ENCODE measurements at places on chromosomes 7 and 10.
A peak's percentile ranks its signal among the peaks of the same experiment; 100 is the strongest.

DNA sequence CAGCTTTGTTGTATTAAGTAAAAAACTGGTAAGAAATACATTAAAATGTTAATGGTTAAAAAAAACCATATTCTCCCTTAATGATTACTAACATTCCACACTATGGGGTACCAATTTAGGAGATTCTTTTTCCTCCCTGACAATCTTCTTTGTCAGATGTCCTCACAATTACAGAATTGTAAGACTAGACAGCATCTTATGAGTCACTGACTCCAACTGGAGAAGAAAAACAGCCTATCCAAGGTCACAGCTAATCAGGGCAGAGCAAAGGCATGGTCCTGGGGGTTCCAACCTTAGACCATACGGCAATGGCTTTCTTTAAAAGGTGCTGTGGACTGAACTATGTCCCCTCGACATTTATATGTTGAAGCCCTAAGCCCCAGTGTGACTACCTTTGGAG lies 127.6 kb downstream of the DLG5 start:
- DNase-seq = no peak

- no peak for DNase-seq
These were observed 55.6 kb downstream of the STEAP1B start for GRCh38 chr7:22444181-22444971.

- no peak for DNase-seq
These were observed 4.6 kb downstream of the STRA8 start for GRCh38 chr7:135238112-135238744.

GRCh38 chr7:158497627-158498026 lies 90.0 kb downstream of the PTPRN2 start:
- DNase-seq = no peak

GRCh38 chr10:132724446-132724845 lies 61.5 kb downstream of the NKX6-2 start:
- no peak for DNase-seq

DNA sequence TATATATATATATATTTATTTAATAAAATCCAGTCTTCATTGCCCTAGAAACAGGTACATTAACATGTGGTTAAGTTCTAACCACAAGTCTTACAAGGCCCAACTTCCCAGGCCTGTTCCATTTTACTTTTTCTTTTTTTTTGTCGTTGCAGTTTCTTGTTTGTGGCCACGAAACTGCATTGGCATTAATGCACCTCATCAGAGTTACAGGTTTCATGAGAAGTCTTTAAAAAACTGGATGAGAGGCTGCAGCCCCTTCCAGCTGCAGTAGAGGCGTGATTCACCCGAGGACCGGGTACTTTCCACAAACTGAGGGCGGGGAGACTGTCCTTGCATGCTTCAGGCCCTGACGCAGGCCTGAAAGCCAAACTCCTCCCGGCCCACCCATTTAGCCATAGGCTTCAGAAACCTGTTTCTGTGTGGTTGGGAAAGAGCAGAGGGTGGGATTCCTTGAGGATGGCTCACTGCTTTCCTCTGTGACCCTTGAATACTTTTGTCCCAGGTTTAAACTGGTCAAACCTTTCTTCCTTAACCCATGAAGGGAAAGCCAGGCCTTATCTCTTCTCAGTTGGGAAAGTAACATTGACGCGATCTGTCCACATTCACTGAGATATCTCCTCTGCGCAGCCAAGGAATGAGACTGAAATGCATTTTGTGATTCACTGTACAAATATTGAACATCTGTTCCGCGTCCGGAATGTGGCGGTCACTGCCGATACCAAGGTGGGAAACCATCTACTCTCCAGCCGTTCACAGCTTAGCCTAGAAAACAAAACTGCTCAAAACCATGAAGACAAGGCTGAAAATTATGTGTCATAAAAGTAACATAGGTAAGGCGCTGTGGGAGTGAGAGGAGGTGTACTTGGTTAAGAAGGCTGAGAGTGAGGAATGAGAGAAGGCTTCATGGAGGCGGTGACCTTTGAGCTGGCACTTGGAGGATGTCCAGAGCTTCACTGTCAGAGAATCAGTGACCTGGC lies 311.7 kb downstream of the GATA3 start:
- no peak for DNase-seq

- no peak for DNase-seq
These were observed 344.0 kb downstream of the ARL4A start for GRCh38 chr7:13031468-13031867.

GRCh38 chr7:11343818-11344413 lies 370.2 kb downstream of the PHF14 start:
- DNase-seq = peak; percentile 27

DNA sequence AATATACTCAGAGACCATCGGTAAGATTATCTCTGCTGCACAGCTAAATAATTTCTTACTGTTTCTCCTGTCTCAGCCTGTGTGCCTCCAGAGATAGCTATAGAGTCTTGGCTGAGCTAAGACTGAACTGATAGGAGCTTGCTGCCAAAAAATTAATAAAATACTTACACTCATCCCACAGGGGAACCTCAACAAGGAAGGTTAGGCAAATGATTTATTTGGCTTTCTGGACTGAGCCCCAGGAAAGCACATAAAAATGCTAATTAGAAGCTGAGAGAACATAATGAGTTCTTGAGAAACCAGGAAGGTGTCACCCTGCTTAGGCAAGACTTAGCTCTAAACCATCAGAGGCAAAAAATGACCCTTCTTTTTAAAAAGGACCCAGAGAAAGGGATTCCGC lies 534.5 kb downstream of the TNS3 start:
- DNase-seq = no peak

- no peak for DNase-seq
These were observed 229.0 kb upstream of the SP4 start for GRCh38 chr7:21198921-21199320.

DNA sequence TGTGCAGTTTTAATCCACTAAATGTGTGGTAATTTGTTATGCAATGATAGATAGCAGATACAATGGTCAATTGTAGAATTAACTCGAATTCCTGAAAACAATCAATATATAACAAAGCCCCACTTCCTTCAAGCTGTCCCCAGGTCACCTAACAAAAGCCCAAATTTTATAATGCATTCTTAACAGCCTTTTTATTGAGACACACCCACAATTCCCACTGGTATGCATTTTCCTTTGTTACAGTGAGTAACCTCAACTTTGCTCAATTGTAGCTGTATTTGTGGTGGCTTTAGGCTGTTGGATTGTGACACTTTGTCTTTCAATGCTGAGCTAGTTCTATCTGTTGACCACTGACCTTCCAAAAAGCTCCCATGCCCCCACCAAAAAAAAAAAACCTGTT lies 279.8 kb upstream of the CACNA2D1 start:
- DNase-seq = no peak

DNA sequence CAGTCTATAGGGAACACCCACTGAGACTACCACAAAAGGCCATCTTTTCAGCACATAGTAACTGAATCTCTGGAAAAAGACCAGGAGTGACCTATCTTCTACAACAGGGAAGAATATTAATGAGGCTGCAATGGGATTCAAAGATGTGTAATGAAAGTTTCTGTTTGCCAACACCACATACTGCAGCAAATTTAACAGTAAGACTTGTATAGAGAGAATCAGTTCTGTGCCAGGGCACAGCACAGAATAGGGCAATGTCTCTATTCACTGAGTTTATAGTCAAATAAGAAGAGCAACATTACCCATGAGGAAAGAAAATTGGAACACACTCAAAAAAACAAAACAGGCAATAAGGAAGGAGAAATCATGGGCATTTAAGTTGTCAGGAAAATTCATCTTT lies 91.4 kb upstream of the PTN start:
- no peak for DNase-seq

DNA sequence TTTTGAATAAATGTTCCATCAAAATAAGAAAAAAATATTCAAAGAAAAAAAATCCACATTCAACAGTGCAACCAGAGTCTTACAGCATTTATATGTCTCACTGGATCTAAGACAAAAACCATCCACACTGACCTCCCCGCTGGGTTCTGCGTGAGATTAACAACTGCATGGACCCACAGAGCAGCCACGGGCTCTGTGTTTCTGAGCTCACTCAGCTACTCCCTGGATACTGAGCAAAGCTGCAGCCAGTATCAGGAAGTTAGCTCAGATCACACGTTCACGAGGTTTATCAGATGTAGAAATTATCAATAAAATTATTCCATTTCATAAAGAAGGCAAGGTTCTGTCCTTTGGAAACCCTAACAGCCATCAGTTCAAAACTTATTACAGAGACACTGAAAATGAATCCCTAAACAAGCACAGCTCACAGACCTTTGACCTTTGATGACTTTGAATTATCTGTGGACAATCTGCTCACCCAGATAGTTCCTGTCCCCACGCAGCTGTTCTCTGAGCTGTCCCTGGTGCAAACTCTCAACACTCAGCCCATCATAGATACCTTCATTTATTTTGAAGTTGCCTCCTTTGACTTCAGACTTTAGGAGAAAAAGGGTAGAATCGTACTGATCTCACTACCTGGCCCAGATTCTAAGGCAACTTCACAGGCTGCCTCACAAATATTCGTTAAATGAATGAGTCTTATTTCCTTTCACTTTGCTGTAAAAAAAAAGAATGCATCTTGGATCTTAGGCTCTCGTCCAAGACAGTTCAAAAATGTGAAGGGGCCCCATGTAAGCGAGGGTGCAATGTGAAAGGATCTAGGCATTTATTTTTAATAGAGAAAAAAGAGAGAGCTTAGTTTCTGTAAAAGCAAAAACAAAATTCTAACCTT lies 67.7 kb upstream of the SVIL start:
- DNase-seq = no peak

DNA sequence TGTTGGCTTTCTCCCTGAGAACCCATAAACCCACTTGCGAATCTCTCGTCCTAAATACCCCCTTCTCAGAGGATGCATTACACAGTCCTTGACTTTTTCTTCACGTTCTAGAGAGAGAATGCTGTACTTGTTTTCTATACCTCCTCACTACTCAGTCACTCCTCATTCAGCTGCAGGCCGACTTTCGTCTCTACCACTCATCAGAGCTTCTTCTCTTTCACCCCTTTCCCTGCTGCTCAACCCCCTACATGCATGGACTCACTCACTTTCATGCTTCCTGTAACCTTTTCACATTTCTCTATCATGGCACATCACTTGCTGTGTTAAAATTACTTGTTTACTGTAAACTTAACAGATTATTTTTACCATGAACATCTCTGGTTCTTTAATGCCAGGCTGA lies 19.8 kb downstream of the MDFIC start:
- DNase-seq = no peak

DNA sequence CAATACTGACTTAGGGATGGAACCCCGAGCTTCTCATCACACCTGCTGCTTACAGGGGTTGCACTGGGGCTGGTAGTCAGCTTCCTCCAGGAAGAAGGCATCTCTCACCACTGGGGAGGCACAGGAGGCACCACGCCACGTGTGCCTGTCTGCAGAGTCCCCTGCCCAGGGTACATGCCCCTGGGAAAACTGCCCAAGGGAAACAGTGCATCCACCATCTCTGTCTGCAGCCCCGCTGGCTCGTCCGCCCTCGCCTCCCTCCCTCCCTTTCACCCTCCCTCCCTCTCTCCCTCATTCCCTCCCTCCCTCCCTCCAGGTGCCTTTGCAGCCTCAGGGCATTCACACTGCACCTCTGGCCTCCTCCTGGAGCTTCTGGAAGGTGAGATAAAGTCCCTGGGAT lies 101.1 kb downstream of the PTPRE start:
- DNase-seq = no peak

DNA sequence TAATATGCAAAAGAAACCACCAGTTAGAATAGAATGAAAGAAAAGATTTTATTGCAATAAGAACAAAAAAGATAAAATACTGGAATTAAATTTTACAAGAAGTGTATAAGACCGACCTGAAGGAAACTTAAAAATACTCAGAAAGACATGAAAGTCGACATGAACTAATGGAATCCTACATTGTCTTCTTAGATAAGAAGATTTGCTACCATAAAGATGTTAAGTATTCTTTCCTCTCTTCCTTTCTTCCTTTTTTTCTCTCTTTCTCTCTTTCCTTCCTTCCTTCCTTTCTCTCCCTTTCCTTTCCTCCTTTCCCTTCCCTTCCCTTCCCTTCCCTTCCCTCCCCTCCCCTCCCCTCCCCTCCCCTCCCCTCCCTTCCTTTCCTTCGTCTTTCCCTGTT lies 6.5 kb downstream of the TAS2R60 start:
- no peak for DNase-seq

- DNase-seq = no peak
These were observed 42.2 kb upstream of the BMPER start for GRCh38 chr7:33862946-33863814.

DNA sequence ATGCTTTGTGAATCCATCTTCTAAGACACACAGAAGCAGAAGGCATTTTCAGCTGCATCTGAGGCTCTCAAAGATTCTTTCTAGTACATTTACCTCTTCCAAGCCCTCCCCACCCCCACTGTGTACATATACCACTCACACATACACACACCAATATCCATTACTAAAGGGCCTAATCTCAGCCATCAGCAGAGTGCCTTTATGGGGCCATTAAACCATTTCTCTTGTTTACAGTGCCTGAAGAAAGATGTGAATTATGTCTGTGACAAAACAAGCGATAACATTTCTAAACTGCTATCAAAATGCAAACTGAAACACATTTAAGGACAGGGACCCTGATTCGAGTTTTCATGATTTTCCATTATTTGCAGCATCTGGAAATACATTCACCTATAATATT lies 40.0 kb downstream of the ETV1 start:
- no peak for DNase-seq

DNA sequence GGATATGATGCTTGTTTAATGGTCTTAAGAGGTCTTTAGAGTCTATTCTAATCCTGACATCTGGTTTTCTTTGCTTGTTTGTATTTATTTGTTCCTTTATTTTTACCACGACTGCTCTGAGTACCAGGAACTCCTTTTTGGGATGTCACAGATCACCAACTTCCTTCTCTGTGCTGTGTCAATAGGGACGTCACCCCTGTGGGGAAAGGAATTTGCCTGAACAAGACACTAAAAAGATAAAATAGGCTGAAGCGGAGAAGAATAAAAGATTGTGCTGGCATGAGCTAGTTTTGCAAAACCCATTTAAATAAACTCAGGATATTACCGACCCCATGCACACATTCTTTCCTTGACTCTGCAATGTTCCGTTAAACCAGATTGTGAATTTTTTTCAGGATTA lies 27.7 kb downstream of the MGMT start:
- DNase-seq = no peak

- DNase-seq = no peak
These were observed 139.1 kb downstream of the PTPRN2 start for GRCh38 chr7:158448430-158449100.

- no peak for DNase-seq
These were observed 16.2 kb upstream of the NME8 start for GRCh38 chr7:37832194-37832593.

DNA sequence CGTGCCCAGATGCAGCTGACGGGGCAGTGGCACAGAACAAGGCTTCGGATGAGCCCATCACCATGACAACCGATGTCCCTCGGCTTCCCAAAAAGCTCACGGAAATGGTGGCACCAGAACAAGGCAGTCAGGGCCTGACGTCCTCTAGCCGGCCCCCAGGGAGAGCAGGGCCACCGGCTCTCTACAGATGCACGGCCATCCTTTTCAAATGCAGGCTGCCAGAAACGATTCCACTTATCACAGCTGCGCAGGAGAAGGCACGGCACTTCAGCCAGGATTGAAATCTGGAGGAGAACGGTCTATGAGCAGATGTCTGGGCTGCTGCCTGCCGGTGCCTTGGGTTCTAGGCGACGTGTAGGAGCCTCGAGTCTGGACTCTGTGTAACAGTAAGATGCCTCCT lies 223.8 kb downstream of the ZMYND11 start:
- no peak for DNase-seq

- no peak for DNase-seq
These were observed 19.2 kb downstream of the ABCB4 start for GRCh38 chr7:87456247-87456646.
